ENCODE measurements at places on chromosomes 12 and 14.

GRCh38 chr12:124852911-124853427 is 10.7 kb downstream of the SCARB1 start:
- DNase-seq = no peak

DNA sequence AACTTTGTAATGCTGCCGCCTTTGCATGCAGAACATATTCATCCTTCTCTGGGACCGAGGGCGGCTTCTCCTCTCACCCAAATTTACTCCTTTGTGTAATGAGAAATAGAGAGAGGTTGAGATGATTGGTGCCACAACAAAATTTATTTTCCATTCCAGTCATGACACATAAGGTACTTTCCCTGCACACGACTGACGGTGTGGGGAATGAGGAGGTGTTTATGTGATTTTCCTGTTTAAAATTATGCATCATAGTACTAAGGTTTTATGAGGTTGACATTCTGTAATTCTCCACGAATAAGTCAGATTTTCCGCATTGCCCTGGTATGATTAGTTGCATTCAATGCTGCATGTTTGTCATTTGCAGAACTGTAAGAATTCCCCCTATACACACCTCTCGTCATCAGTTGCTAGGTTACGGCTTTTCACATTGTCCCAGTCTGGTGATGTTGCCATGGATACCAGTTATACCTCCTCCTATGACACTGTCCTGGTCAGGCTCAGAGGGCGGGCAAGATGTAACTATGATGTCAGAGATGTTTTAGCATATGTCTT is 23.1 kb downstream of the BICDL1 start:
- peak; percentile 23 for DNase-seq

GRCh38 chr12:4643747-4644146 is 5.1 kb downstream of the AKAP3 start:
- no peak for DNase-seq

DNA sequence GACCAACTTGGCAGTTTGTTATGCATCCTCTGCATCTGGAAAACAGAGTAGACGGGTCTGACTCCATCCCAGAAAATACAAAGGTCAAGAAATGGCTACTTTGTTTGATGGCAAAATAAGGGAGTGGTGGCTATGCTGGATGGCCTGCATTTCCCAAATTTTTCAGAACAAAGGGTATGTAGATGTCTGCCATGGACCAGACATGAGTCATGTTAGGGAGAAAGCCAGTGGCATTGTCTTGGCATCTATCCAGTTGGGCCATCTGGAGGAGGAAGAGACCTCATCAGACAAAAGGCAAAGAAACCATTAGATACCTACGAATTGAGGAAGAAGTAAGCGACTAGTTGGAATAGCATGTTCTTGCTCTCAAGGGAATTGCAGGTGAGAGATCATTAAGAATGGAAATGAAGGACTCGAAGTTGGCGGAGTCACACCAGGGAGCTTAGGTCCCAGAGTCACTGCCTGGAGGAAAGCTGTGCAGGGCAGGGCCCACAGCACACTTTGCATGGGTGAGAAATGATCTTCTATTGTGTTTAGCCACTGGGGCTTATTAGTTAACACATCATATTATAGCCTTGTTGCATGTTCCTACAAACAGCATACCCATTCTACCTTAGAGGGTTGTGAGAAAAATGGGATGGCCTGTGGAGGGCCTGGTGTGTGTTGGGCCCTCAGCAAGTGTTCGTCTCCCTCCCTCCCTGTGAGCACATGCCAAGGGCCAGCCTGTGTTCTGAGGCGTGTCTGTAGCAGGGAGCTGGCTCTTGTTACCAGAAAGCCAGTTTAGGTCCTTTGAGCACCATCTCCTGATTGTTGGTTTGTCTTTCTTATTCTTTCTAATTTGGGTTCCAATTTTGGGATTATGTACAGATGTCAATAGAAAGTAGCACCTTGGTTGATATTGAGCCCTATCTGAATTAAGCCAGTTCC is 119.4 kb downstream of the KTN1 start:
- DNase-seq = no peak

GRCh38 chr12:122951406-122951805 is 14.9 kb downstream of the ABCB9 start:
- no peak for DNase-seq
